NCI-H446 treated with DMSO at 0.1 percent for 48 hours (cell line): ENCODE measurements at places on chromosomes 13 and 19.

GRCh38 chr19:54480051-54480450 lies 7.0 kb upstream of the CDC42EP5 start:
- DNase-seq = no peak

- DNase-seq = no peak
These were observed 413.7 kb downstream of the FGF14 start for GRCh38 chr13:101988140-101988539.

- DNase-seq = no peak
These were observed 8.6 kb upstream of the FKRP start for GRCh38 chr19:46737298-46737654.

DNA sequence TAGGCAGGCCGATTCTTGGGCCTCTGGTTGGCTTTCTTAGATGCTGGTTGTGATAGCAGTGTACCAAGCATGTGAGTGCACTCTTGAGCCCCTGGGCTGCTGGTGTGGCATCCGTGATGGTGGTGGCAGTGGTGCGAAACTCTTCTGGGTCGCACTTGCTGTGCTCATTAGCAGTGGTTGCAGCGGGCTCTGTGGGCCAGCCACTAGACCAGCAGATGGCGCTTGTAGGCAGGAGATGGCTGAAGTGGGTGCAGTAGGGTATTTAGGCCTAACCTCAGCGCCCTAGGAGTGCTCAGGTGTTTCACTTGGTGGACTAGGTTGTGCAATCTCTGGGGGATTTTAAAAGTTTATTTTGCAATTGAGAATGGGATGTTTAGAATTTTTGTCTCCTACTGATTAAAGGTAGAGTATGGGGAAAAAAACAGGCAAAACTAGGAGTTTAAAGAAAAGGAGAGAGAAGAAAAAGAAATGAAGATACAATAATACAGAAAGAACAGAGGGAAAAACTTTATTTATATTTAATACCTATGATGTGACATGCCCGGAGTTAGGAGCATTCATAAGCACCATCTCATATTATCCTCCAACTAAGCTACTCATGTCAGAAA lies 4.3 kb upstream of the ZNF17 start:
- no peak for DNase-seq

GRCh38 chr13:30453727-30454126 lies 12.0 kb downstream of the HMGB1 start:
- DNase-seq = no peak

DNA sequence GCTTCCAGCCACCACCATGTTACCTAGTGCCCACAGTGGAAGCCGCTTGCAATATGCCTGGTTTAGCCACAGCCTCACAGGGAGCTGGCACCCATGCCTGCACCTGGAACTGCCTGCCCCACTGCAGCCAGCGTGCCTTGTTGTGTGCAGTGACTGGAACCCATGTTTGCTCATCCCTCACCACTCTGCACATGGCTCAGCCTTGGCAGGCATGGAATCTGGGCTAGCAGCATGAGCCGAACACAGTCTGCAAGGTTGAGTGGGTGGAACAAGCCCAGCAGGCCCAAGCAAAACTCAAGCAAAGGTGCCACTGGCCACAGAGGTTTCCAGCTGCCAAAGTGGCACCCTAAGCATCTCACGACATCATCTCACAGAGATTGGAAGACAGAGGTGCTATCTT lies 269.5 kb downstream of the PCDH20 start:
- DNase-seq = no peak

DNA sequence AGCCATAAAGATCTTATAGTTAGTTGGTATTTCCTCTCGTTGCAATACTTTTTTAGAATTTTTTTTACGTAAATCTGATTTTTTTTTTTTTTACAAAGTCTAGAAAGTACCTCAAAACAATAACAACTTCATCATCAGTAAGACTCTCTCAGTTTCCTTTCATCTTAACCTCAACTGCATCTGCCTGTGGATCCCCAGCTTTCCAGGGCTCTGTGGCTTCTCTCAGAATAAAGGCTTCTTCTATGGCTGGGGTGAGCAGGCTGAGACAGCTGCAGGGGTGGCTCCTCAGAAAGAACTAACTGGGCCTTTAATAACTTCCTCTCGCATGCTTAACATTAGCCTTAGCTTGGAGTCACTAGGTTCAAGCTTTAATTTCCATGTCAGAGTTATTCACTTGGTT lies 4.2 kb downstream of the ZNF506 start:
- DNase-seq = no peak

DNA sequence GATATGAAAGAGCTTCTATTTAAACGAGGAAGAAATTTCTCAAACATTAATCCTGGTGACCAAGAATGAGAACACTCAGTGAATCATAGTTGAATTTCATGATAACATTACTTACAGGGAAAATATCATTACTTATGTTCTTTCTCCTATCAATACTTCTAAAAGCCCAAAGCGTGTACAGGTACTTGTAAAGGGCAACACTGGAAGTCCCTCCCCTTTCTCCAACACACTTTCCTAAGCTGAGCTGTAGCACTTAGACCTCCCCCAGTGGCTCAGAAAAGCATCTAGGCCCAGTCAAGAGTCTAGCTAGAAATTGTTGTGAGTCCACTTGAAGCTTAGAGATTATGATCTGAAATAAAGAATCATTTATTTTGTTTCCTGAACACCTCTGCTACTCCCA lies 150.7 kb downstream of the ABCC4 start:
- no peak for DNase-seq

GRCh38 chr13:100365680-100366079 lies 222.9 kb downstream of the GGACT start:
- no peak for DNase-seq

DNA sequence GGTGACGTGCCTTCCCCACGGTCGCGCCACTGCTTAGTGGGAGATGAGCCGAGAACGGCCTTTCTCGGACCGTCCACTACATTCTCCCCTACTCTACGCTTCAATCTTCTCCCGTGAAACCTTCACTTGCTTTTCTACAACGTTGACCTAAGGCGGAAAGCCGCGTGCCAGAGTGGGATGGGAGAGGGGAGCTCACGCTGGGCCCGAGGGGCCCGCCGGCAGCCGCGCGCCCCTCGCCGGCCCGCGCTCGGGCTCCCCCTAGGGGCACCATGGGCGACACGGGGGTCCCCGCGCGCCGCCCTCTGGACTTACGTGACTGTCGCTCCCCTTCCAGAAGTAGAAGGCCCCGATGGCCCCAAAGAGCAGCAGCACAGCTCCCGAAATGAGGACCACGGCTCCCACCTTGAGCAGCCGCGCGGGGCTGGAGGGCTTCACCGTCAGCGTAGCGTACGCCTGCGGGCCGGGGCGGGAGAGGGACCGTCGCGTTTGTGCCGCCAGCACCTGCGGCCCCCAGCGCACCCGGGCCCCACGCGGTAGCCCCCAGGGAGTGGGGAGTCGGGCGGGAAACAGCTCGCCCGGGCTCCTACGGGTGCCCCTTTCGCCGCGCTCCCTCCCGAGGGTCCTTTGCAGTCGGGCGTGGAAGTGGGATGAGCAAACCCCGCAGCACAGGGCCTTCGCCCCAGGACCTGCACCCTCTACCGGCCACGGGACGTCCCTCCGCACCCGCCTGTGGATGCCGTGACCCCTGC lies 727 bp downstream of the CNMD start:
- no peak for DNase-seq

- DNase-seq = no peak
These were observed at the start of gene GPR4 for GRCh38 chr19:45601524-45602374. Gene GPR4, minus strand, starts transcription at chr19:45602212. Its CDS starts 10,346 bp downstream, at chr19:45591866.

DNA sequence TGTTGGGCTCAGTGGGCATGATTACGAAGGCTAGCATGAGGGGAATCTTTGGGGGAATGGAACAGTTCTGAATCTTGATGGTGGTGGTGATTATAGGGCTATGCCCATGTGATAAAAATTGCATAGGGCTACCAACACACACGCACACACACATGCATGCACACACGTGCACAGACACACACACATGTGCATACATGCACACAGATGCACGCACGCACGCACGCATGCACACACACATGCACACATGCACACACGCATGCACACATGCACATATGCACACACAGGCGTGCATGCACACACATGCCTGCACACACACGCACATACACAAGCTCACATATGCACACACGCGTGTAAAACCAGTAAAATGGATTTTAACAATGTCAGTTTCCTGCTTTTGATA lies 85.9 kb downstream of the MUC16 start:
- no peak for DNase-seq

DNA sequence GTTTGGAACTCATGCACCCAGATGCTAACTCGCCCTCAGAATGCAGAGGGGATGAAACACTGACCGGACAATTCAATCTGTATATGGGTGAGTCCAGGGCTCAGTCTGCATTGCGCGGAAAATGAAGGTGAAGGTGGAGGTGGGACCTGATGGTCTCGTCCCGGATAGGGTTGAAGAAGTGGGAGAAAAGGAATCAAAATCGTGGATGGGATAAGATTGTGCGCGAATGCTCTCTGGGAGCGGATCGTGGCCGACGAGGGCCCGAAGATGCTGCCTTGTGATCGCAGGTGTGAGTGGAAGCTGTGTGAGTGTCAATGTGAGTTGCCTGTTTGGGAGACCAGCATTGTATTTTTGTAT lies 594 bp upstream of the ZNF850 start:
- no peak for DNase-seq

DNA sequence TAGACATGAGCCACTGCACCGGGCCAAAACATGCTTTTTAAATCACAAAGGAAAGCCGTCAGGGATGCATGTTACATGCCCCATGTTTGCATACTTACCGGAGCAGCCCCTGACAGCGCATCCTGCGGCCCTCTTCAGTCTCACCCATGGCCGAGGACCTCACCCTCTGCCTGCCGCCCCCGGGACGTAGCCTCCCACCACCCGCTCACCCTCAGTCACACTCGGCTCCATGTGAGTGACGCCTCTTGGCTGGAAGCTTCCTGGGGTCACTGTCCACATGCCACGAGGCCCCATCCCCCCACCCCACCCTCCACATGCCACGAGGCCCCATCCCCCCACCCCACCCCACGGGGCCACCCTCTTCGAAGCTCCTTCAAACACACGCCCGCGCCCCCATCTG lies 46.1 kb upstream of the SPACA7 start:
- DNase-seq = no peak

- DNase-seq = no peak
These were observed 34.3 kb downstream of the ZNF536 start for GRCh38 chr19:30406220-30407067.

- no peak for DNase-seq
These were observed 20.4 kb downstream of the ZNF708 start for GRCh38 chr19:21308773-21309172.

- DNase-seq = no peak
These were observed 21.6 kb downstream of the KLHL26 start for GRCh38 chr19:18658366-18658855.

GRCh38 chr13:46401432-46401831 lies 14.4 kb upstream of the RUBCNL start:
- DNase-seq = no peak

GRCh38 chr13:98445340-98446233 lies 131.3 kb downstream of the STK24 start:
- DNase-seq = no peak

DNA sequence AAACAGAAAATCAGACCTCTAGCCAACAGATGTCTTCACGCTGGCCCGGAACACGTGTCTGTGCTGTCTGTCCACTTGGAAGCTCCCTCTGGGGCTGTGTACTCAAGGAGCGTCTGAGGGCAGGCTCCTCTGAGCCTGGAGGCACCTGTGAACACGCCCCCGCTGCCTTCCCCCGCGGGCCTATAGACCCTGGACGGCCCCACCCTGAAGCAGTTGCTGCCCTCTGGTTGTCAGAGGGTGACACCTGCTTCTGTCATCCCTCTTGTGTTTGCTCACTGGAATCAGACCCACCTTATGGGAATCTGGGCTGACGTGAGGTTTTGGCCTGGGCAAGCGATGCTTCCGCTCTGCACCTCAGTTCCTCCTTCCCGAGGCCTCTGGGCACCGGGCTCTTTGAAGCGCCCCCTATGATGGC lies 19.2 kb downstream of the EPN1 start:
- no peak for DNase-seq

DNA sequence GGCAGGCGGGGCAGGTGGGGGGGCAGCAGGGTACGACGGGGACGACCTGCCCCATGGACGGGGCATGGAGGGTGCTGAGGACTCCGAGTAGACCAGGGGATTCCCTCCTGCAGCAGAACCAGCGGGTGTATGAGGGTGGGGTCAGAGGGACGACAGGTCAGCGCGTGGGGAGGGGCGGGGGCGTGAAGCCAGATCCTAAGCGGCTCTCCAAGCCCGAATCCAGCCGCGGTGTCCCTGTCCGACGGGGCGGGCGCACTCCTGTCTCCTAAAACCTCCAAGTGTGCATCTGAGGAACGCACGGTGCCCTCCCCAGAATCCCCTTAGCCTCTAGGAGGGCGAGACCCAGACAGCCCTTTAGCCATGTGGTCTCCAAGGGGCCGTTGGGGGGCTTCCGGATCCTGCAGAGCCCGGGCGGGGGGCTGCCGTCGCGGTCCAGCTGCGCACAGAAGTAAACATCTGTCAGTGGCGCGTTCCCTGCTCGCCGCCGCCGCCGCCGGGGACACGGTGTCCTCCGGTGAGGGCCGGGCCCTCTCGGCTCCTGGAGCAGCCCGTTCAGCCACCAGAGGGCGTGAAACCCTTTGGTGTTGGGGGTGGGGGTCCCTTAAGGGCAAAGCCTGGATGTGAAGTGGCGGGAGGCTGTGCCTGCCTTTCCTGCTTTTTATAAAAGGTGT lies 730 bp downstream of the NRTN start:
- DNase-seq = peak; percentile 33

DNA sequence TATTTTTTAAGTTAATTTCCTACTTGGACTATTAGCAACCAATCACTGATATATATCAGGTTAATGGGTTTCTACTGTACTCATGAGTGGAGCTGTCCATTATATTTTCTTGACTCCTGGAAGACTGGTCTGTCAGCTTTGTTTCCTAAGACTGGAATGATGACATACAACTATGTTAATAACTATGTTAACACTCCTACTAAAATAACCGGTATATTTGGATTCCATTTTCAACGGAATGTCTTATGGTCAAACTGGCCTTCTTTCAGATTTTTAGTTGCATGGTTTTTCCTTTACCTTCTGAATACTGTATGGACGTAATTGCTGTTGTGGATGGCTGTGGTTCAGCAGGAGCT lies 45.8 kb upstream of the GPI start:
- DNase-seq = no peak

DNA sequence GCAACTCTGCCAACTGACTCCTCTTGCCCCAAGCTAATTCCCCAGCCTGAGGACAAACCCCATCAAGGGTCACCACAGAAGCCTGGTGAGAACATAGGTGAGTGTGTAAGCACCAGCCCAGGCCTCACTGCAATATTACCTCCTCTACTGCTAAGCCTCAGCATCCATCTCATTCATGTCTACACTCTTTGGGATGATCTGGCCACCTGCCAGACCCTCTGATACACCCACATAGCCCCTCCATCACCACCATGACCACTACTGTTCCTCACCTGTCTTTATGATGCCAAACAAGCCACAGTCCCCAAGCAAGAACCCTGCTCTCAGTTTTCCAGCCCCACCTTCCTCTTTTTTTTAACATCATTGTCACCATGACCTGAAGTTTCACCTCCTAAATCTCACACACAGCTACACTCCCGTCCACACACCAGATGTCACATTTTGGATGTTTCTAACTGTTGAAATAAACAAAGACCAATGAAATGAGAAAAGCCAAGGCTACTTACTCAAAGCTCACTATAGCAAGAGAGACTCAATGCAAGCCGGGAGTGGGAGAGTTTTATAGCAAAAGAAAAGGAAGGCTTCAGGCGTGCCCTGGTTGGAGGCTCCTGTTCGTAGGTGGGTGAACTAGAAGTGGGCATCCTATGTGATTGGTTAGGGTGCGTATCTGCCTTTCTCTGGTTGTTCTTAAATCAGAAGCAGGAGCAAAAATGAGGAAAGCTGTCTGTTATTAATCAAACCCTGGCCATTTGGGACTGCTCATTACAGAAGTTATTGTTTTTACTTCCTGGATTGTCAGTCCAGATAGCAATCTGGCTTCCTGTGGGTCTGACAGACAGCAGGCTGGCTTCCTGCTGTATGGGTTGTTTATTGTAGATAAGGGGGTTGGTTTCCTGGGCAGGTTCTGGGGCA lies 2.0 kb downstream of the ZNF792 start:
- DNase-seq = no peak
